DMS79 treated with DMSO at 0.1 percent for 48 hours (cell line): ENCODE measurements at places on chromosomes 5 and 9.
A peak's percentile ranks its signal among the peaks of the same experiment; 100 is the strongest.

DNA sequence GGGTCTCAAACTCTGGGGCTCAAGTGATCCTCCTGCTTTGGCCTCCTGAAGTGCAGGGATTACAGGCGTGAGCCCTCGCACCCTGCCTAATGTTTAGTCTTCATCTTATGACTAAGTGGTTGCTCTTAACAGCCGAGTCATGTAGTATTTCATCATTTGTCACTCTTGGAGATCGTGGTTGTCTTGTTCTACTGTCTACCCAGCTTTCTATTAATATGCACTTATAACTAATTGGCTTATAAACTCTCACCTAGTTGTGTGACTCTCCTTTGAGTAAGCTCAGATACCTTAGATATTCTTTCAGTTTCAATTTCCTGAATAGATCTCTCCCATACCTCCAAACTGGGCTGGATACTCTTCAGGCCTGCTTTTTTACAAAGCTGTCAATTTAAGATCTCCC lies 19.9 kb downstream of the SLC44A1 start:
- no peak for DNase-seq

DNA sequence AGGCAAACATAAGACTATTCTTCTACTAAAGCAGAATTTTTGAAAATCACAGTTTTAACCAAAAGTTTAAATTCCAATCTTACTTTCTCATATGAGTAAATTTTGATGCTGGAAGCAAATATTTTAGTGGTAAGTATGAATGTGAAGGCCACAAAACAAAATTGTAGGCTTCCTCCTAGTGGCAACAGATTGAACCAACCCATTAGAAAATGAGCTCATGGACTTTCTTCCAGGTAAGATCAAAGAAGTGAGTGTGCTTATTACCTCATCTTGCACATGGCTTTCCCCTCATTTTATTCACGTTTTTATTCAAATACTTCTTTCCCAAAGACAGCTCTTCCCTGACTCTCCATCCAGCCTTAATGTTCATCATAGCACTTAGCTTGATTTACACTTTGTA lies 16.5 kb upstream of the RLN2 start:
- no peak for DNase-seq

DNA sequence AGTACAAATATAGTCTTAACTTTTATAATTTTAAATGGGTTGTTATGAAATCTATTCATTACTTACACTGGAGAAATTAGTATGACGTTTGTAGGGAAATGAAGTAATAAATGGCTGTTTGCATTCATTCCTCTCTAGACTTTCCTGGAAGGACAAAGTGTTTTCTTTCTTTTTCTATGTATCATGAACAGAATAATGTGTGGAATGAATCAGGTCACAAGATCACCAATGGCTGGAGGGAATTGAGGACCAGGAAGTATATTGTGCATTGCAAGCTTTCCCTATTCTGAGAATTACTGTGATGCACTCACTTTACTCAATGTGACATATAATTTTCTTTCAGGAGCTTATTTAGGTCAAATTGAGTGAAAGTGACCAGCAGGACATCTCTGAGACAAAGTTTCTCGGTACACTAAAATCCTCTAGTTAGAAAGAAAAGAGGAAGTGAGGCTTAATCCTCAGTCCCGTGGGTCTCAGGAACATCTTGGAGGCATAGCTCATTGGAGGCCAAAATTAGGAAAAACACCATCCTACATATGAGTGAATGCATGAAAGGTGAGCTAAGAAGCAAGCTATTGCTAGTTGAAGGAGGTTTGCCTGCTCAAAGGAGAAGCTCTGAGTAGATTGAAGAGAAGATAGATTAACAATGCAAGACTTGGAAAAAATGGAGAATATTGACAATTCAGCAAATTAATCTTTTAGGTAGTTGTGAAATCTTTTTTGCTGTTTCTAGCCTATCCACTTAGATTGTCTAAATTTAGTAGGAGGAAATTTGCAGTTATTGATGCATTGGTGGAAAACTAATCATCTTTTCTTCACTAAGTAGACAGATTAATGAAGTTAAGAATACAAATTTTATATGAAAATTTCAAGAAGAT lies 28.0 kb downstream of the ERAP2 start:
- DNase-seq = no peak

- no peak for DNase-seq
Observed at GRCh38 chr9:4838189-4838546, 45.4 kb downstream of the RCL1 start.

DNA sequence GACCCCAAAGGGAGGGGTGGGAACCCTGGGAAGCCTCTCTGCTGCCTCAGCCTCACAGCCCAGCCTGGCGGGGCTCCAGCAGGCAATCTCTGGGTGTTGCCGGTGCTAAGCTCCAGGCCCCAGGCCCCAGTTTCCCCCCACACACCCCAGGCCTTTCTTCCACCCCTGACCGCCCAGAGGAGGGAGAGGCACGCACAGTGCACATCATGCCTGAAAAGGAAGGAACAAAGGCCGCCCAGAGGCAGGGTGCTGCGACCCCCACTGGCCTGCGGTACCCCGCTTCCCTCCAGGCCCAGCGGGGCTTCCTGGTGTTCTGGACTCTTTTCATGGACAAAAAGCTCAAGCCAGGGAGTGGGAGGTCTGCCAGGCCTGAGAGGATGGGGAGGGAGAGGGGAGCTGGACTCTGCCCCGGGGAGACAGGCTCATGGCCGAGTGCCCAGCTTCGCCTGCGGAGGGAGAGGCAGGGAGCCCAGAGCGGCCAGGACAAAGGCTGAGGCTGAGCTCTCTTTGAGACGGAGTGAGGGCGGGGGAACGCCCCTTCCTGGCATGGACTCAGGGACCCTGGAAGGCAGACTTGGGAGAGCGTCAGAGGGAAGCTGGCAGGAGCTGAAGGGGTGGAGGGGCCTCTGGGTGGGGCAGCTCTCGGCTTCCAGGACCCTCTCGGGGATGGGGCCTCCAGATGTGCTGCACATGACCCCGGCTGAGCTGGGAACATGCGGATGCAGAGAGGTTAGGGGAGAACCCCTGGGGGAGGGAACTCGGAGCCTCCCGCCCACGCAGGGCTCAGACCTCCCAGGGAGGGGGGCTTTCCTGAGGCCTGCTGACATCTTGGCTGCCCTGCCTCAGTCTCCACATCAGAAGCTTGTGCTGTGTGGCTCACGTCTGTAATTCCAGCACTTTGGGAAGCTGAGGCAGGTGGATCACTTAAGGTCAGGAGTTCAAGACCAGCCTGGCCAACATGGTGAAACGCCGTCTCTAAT lies 1.8 kb upstream of the ENTPD2 start:
- peak; percentile 72 for DNase-seq

DNA sequence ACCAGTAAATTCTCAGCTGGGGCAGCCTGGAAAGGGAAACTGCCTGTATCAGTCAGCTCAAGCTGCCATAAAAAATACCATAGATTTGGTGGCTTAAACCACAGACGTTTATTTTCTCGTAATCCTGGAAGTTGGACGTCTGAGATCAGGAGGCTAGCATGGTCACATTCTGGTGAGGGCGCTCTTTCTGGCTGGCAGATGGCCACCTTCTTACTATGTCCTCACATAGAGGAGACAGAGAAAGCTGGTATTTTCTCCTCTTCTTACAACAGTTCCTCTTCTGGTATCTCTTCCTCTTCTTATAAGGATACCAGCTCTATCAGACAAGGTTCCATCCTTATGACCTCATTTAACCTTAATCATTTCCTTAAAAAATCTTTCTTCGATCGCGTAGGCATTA lies 50.5 kb upstream of the RFX3 start:
- DNase-seq = no peak

- no peak for DNase-seq
Observed at GRCh38 chr5:30505014-30505886, 688.2 kb upstream of the CDH6 start.

GRCh38 chr5:116520771-116521170 lies 53.9 kb downstream of the SEMA6A start:
- DNase-seq = no peak

- DNase-seq = no peak
Observed at GRCh38 chr5:106303911-106304310, 1366.8 kb downstream of the EFNA5 start.

GRCh38 chr9:127159949-127160610 lies 37.6 kb upstream of the ANGPTL2 start:
- no peak for DNase-seq

DNA sequence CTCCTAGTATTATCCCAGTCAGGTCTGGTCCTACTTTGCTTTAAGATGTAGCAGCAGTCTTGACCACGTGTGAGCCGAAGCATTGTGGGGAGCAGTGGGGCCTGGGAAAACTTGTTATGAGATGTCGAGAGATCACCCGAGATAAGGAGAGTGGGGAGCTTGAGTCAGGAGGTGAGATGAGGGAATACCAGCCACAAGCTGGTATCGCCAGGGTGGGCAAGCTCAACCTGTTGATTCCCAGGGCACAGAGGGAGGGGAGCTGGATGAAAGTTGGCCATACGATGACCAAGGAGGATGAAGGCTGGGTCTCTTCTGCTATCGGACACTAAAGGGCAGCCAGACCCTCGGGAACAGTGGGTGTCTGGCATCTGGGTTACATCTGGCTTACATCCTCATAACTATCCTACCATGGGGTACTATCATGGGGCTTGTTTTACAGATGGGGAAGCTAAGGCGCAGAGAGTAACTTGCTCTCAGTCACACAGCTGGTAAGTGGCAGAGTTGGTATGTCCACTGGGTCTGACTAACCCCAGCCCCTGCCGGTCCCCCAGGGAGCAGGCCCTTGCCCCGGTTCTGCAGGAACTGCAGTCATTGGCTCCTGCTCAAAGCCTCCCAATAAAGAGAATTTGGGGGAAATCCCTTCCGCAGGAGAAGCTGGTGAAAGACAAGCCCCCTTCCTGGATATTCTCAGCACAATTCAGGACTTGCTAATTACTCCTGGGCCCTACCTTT lies 13.4 kb upstream of the TIFAB start:
- DNase-seq = no peak

- DNase-seq = no peak
Observed at GRCh38 chr5:14277385-14278320, 134.5 kb downstream of the TRIO start.

GRCh38 chr9:22354699-22355384 lies 91.8 kb upstream of the DMRTA1 start:
- DNase-seq = no peak

DNA sequence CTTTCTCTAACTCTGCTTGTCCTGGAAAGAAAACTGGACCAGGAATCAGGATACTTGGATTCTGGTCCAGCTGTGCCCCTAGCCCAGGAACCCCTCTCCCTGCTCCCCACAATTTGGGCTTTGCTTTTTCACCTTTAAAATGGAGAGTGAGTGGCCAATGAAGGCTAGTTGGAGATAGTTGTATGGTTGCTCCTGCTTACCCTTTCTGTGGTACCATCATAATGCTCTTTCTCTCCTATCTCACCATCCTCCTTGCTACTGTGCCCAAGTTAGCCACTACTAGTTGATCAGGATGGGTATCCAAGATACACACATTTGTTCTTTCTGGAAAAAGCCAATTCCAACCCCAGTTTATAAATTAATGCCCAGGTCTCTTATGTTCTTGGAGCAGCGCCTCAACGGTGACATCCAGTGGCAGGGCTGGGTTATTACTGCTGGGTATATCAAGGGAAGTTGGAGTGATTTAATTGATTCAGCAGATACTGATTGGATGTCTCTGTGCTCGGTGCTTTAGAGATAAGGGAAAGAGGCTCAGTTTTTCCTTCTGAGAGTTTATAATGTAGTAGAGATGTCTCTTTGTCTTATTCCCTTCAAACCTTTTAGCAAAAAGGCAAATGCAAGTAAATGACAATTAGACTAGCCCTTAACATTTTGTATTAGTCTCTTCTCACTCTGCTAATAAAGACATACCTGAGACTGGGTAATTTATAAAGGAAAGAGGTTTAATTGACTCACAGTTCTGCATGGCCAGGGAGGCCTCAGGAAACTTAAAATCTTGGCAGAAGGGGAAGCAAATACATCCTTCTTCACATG lies 38.5 kb downstream of the FAXDC2 start:
- DNase-seq = peak; percentile 7

DNA sequence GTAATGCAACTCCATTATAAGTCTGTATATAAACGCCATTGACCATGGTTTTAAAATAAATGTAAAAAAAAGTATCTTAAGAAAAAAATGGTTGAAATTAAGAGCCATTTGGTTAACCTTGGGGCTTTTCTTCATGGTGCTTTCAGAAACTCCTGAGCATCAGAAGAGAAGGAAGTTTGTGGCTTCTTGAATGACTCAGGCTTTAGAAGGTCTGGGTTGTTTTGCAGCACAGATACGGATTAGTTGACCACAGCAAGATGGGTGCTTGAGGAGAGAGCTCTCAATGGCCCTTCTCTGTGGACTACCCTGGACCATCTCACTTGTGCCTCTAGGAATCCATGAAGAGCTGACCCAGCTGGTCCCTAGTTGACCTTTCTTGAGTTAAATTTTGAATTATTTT lies 189.5 kb downstream of the TMEM38B start:
- DNase-seq = no peak

GRCh38 chr9:23636199-23636598 lies 189.8 kb downstream of the ELAVL2 start:
- DNase-seq = no peak

- no peak for DNase-seq
Observed at GRCh38 chr5:120134944-120135343, 329.2 kb upstream of the PRR16 start.

GRCh38 chr5:169736653-169737052 lies 99.6 kb downstream of the DOCK2 start:
- no peak for DNase-seq

GRCh38 chr5:130287438-130287837 lies 383.2 kb downstream of the CHSY3 start:
- no peak for DNase-seq

- DNase-seq = peak; percentile 1
Observed at GRCh38 chr5:74725331-74725730, 40.3 kb downstream of the HEXB start.

DNA sequence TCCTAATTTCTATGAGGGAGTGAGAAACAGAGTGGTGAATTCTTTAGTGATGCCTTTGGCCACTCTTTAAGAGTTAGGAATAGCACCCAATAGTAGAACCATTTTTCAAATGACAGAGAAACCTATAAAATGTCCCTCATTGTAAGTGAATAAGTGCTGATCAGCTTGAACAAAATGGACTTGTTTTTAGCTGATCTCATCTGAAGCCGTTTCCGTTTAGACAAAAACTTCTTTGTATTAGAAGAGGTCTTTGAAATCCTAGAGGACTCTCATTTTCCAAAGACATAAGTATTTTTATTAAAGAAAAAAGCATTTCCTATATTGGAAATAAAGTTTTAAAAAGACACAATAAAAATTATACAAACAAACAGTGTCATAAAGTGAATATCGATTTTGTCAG lies 273.9 kb downstream of the ARHGEF28 start:
- no peak for DNase-seq

DNA sequence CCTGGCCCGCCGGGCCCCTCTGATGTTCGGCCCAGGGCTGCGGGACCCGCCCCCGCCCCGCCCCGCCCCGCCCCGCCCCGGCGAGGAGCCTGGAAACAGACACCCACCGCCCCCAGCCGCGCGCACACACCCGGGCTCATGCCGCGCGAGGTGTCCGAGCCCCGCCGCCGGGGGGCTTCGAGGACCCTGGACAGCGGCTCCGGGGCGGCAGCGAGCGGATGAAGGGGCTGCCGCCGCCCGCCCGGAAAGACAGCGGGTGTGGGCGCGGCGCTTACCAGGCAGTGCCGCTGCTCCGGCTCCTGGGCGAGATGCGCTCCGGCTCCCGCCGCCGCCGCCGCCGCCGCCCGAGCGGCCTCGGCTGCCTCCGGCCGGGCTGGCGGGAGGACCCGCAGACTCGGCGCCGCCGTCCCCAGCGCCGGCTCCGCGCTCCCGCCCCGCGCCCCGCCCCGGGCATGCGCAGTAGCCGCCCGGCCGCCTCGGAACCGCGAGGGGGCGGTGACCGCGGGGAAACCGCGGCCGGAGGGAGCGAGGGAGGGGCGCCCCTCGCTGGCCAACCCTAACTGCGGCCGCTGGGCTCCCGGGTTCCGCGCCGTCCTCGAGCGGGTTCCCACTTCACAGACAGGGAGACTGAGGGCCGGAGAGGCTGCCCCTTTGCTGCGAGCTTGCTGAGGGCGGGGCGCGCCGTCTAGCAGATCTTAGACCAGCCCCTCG lies at the start of gene GPRIN1:
Gene GPRIN1 (minus strand): TSS at position 433 of the 711 bp plus-strand sequence. CDS start 10,322 bp downstream, outside the sequence.
- DNase-seq = peak; percentile 15
